NCI-H1417 treated with DMSO at 0.1 percent for 48 hours (cell line): ENCODE measurements at places on chromosomes 7 and 10.

GRCh38 chr7:48109848-48110663 is 21.0 kb downstream of the UPP1 start:
- DNase-seq: no peak

GRCh38 chr7:46930366-46930765 is 651.5 kb downstream of the TNS3 start:
- DNase-seq: no peak

- no peak for DNase-seq
Measured at GRCh38 chr10:120367341-120367740, 89.7 kb upstream of the PLPP4 start.

DNA sequence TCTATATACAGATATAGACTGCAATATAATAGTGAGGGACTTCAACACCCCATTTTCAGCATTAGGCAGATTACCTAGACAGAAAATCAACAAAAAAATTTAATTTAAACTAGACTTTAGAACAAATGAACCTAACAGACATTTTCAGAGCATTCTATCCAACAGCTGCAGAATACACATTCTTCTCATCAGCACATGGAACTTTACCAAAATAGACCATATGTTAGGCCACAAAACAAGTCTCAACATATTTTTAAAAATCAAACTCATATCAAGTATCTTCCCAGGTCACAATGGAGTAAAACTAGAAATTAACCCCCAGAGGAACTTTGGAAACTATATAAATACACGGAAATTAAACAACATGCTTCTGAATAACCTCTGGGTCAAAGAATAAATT is 169.6 kb downstream of the MTERF1 start:
- no peak for DNase-seq

DNA sequence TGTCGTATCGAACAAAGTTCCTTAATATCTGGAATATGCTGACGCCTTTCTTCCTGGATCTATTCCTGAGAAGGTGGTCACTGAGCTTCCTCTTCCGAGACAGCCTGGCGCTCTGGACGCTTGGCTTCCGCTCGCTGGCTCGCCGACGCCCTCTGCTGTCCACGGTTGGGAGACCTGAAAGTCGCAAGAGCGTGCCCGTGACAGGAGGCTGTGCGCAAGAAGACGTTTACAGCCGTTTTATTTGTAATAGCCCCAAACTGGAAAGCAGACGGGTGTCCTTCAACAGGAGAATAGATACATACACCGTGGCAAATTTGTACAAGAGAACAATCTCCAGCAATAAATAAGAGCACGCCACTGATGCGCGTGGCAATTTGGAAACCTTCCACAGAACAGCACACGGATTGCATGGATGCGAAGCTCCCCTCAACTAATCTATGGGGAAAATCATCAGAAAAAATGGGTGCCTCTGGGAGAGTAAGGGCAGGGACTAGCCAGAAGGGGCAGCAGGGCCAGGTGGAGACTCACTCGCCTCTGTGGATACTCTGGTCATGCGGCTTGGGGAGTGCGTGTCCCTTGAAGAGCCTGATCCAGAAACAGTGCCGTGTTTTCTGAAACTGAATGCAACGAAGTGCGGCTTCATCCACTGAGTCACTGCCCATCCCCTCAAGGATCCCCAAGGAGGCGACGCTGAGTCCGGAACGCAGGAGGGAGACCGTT is 41.5 kb upstream of the BNIP3 start:
- no peak for DNase-seq

- no peak for DNase-seq
Measured at GRCh38 chr10:24681572-24682088, 42.1 kb downstream of the ARHGAP21 start.

GRCh38 chr10:116257785-116258184 is 15.2 kb downstream of the GFRA1 start:
- DNase-seq: no peak

DNA sequence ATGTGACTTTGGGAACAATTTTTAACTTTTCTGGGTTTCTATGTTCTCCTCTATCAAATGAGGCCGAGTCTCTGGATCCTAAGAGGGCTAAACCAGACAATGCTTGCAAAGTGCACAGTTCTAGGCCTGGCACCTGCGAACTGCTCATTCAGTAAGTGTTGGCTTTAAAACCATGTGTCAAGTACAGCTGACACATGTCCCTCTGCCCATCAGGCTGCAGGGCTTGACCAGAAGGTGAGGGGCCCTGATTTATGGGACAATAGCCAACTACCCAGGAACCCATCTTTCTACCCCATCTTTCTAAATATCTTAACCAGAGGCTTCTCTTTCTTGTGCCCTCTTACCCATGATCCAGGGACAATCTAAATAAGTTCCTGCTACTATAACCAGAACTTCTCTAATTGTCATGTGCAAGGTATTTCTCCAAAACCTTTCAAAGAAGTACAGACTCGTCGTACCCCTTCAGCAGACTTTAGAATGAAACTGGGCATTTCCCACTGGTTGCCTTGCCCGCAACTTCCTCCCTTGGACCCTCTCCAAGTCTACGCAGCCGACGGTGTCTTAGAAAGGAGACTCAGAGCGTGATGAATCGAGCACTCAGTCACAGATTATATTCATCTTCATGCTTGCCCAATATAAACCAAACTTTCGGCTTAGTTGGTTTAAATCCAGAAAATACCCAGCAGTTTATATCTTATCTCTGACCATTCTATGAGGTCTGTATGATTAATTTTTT is 69.8 kb upstream of the STEAP1B start:
- no peak for DNase-seq

- no peak for DNase-seq
Measured at GRCh38 chr10:3397231-3397630, 224.6 kb upstream of the PITRM1 start.

DNA sequence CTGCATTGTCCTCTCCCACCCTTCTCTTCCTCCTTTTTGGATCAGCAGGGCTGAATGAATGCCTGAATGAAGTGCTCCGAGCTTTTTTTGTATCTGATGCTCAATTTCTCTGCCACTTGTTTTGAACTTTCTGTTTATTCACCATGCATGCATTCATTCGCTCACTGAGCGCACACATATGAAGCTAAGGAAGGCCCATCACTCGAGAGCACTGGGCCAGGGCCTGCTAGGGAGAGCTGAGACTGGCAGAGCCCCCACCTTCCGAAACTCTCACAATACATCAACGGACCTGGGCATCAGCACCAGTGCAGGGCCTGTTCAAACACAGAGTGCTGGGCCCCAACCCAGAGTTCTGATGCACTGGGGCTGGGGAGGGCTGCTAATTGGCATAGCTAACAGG is 45.7 kb downstream of the RPS24 start:
- no peak for DNase-seq

GRCh38 chr7:150755473-150756099 is 18.4 kb downstream of the GIMAP5 start:
- no peak for DNase-seq

GRCh38 chr10:83193026-83193425 is 946.3 kb upstream of the GHITM start:
- no peak for DNase-seq

DNA sequence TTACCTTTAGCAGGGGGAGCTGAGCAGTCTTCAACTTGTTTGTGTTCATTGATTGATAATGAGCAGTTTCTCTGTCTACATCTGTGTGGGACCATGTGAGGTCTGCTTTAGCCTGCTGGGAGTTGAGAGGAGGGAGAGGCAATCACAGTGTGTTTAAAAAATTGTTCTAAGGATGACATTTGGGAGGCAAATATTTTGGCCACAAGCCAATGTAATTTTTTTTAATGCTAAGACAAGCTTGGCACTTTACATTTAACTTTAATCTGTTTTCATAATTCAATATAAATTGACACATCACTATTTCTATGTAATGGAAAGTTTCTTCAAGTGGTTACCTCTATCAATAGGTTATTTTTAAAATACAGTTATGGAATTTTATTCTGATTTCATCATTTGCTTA is 55.9 kb upstream of the SEMA3A start:
- no peak for DNase-seq

DNA sequence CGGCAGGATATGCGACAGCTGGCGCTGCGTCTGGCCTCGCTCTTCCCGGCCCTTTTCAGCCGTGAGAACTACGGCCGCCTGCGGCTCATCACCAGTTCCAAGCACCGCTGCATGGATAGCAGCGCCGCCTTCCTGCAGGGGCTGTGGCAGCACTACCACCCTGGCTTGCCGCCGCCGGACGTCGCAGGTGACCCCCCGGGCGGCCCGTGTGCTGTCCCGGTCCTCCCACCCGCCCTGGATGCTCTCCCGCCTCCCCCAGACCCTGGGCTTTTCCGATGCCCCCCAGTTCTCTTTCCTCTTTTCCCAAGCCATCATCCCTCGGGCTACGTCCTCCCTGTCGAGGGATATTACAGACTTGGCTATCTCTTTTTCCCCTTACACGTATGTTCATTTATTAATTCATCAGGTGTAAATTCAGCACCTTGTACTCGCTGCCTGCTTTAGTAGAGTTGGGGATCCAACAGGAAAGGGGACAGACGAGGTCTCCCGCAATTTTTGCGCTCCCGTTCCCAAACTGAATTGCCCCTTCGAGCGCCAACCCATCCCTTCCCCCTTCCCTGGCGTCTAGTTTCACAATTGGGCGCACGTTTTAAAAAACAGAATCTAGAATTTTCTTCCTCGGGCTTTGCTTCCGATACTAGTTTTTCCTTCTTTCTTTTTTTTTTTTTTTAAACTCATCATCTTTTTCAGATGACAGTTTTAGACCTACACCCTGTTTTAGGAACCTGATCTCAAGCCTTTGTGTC is 846 bp downstream of the MINPP1 start:
- no peak for DNase-seq

- DNase-seq: no peak
Measured at GRCh38 chr7:68729371-68729770, 868.9 kb upstream of the AUTS2 start.

DNA sequence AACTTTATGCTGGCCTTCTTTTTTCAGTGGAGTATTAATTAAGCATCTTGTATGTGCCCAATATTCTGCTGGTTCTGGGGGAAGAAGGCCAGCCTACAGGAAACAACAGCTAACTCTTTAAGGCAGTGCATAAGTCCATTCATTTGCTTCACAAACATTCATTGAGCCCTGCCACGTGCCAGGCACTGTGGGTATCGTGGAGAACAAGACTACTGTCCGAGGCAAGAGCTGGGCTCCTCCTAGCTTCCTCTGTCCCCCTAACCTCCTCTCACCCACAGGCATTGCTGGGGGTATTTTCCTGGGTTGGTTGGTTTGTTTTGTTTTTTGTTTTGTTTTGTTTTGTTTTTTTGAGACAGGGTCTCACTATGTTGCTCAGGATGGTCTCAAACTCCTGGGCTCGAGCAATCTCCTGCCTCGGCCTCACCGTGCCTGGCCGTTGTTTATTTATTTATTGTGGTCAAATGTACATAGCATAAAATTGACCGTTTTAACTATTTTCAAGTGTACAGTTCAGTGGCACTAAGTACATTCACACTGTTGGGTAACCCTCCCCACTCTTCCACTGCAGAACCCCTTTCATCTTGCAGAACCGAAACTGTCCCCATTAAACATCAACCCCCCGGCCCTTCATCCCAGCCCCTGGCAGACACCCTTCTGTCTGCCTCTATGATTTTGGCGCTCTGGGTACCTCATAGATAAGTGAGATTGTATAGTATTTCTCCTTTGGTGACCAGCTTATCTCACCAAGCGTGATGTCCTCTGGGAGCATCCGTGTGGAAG is 32.6 kb downstream of the CHST3 start:
- DNase-seq: no peak

- DNase-seq: no peak
Measured at GRCh38 chr7:47091141-47091540, 490.8 kb downstream of the TNS3 start.

DNA sequence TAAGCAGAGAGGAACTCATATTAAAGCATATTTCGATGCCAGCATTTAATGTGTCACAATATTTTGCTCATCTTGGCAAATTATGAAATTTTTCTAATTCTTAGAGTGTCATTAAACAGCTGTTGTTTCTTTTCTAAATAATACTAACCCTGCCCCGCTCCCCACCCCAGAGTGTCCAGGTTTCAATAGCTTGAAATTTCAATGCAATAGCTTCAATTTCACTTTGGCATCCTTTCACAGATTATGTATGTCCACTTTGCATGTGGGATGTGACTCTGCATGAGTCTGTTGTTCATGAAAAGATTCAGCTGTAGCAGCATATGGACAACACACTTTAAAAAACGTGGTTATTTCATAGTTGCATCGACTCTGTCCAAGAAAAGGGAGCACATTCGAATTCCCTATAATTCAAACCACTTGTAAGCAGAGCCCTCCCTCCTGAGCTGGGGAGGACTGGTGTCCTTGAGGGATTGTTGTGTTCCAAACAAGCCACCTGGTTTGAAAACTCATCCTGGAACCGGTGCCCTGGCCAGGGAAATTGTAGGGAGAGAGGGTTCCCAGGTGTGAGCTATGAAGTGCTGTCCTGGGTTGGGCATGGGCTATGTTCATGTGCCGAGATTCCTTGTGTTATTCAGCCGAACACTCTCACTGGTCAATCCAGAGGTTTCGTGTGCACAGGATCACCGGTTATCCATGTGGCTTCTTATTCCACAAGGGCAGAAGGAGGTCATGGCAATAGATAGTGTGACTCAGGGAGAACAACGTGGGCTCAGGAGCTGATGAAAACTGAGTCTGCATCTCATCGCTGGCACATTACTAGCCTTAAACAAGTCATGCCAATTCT is 64.6 kb upstream of the CREB5 start:
- no peak for DNase-seq

DNA sequence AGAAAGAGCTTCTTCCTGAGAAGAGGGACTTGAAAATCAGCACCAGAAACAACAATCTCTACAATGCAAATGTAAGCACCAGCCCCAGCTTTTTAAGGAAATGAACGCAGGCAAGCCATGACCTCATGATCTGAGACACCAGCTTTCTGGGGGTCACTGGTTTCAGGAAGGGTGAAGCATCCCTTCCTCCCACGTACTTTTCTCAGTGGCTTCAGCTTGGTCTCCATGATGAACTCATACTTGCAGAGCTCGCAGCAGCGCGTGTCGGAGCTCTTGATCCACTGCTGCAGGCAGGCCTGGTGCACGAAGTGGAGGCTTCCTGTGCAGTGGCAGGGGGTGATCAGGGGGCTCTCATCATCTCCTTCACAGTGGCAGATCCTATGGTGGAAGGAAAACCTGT is 87.0 kb downstream of the ALOX5 start:
- no peak for DNase-seq

DNA sequence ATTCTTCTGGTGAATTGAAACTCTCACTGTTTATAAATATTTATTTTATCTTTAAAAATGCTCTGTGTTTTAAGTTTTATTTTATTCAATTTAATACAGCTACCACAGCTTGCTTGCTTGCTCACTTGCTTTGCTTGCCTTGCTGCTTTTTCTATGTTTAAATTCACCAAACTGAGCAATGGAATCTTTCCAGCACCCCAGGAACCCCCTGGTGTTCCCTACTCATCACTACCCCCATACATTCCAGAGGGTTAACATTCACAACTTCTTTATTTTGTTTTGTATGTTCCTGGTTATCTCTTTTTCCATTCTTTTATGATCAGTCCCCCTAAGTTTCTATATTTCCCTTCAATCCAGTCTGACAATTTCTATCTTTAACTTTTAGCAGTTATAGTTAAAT is 166.5 kb upstream of the COL1A2 start:
- DNase-seq: no peak

GRCh38 chr7:28005847-28006231 is 174.8 kb downstream of the JAZF1 start:
- no peak for DNase-seq
